ENCODE measurements at places on chromosomes 16 and 17.

DNA sequence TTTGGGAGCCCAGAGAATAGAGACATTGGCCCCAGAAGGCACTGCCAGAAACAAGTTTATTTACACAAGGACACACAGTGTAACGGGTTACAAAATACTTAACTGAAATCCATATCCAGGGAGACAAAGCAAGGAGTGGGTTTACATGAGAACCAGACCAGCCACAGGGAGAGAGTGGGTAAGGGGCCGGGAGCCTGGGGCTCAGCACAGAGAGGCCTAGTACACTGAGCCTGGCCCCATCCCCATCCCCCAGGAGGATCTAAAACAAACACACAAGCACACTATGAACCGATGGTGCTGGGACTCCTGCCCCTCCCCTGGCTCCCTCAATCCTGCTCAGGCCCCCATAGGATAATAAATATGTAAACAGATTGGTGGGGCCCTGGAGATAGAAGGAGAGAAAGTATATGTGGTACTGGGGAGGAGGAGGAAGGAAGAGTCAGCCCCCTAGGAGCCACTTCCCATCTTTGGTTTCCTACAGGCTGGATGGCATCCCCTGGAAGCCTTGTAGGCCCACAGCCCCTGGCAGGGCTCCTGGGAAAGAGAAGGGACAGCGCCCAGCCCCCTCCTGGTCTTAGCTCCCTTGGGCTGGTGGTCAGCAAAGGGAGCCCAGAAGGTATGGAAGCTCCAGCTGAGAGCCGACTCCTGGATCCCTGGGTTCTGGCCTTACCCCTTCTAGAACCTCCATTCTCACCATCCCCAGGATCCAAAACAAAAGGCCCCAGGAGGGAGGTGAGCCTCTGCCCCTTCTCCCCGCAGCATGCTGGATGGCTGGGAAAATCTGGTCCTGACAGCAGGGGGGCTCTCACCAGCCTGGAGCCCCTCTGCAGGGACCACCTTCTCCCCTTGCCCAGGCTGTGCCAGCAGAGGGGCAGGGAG, 6.4 kb downstream of the G6PC3 start:
- DNase-seq = no peak

DNA sequence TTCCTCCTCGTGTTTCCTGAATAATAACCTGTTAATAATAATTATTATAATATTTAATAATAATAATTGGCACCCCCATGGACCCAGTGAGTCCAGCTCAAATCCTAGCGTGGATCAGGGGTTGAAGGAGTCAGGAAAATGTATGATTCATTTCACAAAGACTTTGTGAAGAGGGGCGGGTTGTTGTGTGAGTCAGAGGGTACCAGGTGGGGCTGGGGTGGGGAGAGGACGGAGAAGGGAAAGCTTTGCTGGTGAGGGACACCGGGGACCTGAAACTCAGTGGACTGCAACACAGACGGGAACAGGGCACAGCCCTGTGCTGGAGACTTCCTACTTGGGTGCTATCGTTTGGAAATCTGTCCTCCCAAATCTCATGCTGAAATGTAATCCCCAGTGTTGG, 3.1 kb upstream of the ADORA2B start:
- DNase-seq = no peak

GRCh38 chr17:12302711-12303110, 282.0 kb downstream of the MAP2K4 start:
- no peak for DNase-seq

DNA sequence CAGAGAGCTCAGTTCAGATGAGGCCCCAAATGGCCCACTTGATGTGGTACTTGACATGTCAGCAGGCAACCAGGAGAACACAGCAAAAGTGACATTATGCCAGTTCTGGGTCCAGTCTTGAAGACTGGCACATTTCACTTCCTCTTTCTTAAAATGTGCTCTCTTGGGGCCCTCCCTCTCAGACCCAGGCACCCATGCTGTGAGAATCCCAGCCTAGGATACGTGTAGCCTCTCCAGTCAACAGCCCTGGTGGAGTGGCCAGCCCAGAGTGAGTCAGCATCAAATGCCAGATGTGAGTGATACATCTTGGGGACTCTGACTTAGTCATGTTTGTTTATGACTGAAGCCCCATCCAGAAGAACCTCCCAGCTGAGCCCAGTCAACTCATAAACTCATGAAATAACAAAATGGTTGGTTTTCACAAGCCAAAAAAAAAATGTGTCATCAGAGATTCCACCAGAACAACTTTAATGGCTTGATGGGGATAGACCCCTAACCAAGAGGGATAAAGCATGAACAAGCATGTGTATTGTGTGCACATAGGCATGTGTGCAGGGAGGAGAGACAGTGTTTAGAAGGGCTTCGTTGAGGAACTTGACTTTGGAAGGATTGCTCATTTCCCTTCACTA, 82.5 kb upstream of the TNRC6C start:
- DNase-seq = no peak

GRCh38 chr17:80795090-80795580, 196.5 kb upstream of the CHMP6 start:
- DNase-seq = no peak

DNA sequence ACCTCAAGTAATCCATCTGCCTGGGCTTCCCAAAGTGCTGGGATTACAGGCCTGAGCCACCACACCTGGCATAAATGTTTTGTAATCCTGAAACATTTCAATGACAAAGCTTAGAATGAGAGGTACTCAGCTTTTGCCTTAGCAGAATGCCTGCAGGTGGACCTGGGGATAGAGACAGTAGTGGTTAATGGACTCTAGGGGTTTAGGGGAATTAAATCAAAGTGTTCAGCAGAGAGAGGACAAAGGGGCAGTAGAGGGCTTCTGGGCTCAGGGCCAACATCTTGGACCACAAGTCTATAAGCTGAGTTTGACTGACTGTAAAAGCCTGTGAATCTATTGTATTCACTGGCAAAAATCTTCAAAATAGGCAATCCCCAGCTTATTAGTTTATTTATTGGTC, 36.0 kb upstream of the MED13 start:
- DNase-seq = no peak

DNA sequence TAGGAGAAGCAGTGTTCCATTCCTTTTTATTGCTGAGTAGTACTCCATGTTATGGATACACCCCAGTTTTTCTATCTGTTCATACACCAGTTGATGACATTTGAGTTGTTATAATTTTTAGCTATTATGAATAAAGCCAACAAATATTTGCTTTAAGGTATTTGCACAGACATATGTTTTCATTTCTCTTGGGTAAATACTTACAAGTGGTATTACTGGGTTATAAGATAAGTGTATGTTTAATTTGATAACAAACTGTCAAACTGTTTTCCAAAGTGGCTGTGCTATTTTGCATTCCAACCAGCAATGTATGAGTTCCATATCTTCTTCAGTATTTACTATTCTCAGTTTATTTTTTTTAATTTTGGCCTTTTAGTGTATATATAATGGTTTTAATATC, 27.7 kb upstream of the GFOD2 start:
- no peak for DNase-seq

GRCh38 chr16:24346734-24347133, 90.6 kb downstream of the CACNG3 start:
- DNase-seq = no peak

DNA sequence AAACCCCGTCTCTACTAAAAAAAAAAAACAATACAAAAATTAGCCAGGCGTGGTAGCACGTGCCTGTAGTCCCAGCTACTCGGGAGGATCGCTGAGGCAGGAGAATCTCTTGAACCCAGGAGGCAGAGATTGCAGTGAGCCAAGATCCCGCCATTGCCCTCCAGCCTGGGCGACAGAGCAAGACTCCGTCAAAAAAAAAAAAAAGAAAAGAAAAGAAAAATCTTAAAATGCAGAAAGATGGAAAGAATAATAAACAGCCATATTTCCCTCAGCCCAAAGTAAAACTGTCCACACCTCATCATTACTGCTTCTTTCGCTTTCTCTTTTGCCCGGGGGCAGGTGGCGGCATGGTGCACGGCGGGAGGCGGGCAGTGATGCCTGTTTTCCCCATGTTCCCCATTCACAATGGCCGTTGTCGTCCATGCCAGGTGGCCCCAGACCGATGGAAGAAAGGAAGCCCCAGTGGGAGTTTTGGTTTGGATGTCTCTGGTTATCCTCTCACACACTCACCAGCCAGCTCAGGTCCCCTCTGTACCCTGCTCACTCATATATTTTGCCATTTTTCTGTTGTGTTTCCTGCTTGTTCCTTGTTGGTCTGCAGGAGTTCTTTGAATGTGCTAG, 37.0 kb upstream of the PEMT start:
- no peak for DNase-seq

GRCh38 chr17:44487170-44487569, 16.0 kb downstream of the GPATCH8 start:
- DNase-seq = no peak

DNA sequence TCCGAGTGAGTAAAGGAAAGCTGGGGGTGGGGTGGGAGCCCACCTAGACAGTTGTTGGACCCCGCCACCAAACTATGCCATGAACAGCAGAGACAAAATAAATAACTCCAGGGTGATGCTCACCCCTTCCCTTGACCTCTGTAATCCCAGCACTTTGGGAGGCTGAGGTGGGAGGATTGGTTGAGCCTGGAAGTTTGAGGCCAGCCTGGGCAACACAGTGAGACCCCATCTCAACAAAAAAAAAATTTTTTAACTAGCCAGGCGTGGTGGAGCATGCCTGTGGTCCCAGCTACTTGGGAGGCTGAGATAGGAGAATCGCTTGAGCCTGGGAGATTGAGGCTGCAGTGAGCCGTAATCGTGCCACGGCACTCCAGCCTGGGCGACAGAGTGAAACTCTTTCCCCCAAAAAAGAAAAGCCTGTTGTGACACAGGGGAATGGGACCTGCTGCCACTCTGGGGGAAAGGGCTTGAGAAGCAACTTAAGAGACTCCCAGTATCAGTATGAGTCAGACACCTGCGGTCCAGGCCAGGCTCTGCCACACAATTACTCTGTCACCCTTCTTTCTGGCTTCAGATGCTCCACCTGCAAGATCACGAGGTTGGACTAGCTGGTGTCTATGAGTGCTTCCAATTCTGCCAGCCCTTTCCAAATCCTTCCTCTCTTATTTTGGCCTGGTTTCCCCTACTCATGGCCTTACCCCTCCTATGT, 5.0 kb downstream of the SGCA start:
- DNase-seq = no peak

GRCh38 chr17:76986365-76986764, 118.2 kb downstream of the MGAT5B start:
- no peak for DNase-seq

DNA sequence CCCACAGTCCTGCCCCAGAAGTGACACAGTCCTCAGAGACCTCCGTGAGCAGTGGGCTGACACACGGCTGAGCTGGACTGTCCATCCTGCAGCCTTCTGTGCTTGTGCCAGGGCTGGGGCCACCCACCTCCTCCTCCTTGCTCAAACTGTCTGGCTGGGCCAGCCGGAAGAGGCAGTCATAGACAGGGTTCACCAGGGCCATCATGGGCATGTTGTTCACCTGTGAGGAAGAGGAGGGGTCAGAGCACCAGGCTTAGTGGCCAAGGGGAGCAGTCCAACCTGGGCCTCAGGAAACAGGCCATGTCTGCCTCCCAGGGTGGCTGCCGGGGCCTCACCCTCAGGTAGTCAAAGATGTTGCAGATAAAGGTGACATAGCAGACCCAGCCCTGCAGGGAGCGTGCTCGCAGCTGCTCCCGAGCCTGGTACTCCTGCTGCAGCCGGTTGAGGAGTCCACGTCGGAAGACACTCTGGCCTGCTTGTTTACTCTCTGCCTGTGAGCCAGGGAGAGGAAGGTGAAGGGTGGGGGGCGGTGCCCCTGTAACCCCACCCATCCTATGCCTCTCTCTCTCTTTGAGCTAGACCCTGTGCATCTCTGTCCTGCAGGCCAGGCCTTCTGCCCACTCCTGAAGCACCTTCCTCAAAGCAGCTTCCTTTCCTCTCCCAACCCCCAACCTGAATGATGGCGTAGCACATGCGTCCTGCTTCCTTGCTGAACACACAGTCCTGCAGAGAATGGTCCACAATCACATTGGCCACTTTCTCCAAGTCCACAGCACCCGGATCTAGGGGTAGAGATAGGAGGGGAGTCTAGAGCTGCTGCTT, 3.4 kb downstream of the MIF4GD start:
- no peak for DNase-seq

- peak; percentile 83 for DNase-seq
These were observed at the start of gene VTN for GRCh38 chr17:28370035-28370743. Gene VTN (minus strand): TSS chr17:28370307. CDS start chr17:28370203, 104 bp downstream.

DNA sequence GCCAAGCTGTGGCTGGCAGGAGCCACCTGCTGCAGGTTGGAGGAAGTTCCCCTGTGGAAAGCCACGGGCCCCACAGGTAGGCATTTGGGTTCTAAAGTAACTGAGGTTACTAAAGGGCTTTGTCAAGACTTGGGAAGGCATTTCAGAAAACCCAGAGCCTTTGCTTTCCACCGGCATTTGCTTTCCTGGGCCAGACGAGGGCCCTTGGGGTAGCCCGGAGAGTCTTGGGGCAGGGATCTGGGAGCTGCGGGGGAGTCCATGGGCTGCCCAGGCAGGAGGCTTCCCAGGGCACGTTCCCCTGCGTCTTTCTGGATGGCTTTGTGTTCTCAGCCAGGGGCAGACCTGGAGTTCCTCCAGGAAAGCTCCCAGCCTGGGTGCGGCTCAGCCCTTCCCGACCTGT, 43.5 kb downstream of the JPH3 start:
- no peak for DNase-seq

DNA sequence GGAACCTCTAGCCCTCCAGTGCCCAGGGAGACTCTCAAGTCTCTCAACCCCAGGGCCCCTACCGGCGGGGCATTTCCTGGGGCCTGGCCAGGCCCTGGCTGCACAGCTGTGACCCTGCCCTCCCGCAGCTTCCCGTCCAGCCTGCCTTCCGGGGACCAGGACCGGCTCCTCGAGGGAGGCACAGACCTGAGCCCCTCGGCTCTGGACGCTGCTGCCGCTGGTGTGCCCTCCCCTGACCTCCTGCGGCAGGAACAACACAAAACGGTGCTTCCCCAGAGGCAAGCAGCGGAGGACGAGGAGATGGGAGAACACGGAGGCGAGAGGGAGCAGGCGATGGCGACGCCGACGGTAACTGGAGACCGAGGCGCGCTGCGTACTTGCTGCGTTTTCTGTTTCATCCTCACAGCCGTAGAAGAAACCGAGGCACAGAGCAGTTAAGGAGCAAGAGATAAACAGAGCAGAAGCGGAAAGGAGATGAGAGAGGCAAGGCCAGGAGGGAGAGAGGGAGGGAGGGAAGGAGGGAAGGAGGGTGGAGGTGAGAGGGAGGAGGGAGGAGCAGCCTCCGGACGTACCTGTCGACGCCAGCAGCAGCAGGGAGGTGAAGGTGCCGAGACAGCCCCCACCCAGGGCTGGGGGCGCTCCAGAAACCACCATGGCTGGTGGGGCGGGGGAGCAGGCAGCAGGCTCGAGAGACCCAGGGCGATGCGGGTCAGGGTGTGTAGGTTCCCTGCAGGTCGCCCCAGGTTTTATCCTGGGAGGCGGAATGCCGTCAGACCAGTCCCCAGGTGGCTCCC, at the start of gene PRSS22:
TSS of gene PRSS22 (minus strand) at position 720 of the 794 bp plus-strand sequence. CDS start at position 654, 66 bp downstream.
- DNase-seq = no peak

- DNase-seq = peak; percentile 81
These were observed at the start of gene CX3CL1 for GRCh38 chr16:57372372-57373116. Gene CX3CL1 (plus strand): TSS chr16:57372490. CDS start chr16:57372569, 79 bp downstream.

GRCh38 chr17:37273409-37274051, 102.3 kb upstream of the C17orf78 start:
- no peak for DNase-seq

GRCh38 chr16:13543850-13544249, 376.1 kb upstream of the ERCC4 start:
- no peak for DNase-seq
